NCI-H1092 treated with DMSO at 0.1 percent for 48 hours (cell line): ENCODE measurements at places on chromosomes 3 and 15.

- no peak for DNase-seq
Observed at GRCh38 chr15:57914350-57915055, 151.0 kb downstream of the ALDH1A2 start.

GRCh38 chr3:141578202-141578973, 91.6 kb downstream of the RASA2 start:
- no peak for DNase-seq

DNA sequence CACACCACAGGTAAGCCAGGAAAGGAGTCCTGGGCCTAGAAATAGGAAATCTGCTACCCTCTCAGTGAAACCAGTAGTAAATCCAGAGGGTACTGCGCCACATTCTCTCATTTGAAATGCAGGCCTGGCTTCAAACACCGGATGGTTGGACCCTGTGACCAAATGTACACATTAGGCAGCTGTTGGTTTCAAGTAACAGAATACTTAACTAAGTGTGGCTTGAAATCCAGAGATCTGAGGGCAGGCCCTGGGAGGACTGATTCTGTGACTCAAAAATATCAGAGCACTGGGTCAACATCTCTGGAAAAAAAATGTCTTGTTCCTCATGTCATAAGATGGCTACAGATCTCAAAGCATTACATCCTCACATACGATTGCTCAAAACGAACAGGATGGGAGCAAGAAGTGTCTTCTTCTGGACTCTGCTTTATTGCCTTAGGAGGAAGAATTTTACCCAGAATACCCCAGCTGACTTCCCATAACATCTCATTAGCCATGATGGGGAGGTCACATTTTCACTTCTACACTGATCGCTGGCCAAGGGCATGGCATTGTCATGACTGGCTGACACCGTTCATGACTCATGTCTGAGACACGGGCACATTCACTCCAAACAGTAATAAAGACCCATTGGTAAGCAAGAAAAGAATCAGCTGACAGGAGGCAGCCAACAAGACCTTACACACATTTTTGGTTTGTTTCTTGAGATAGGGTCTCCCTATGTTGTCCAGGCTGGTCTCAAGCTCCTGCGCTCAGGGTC, 166.0 kb downstream of the ARRDC4 start:
- no peak for DNase-seq

DNA sequence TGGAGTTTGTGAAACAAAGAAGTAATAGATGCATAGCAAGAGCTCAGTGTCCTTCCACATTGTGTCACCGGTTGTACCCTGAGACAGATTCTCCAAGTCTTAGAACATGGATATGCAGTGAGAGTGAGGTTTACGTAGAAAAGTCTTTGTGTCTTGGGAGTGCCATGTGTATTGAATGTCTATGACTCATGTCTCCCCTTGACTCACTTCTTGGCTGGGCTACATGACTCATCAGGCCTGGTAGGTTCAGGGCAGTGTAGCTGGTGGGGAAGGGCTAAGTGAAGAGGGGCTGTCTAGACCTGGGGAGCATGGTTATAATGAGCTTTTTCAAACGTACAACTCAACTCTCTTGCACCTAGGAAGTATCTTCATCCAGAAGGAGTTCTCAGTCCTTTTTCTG, 167.4 kb downstream of the GAP43 start:
- DNase-seq, result no peak

- no peak for DNase-seq
Observed at GRCh38 chr3:99659951-99660350, 21.6 kb downstream of the COL8A1 start.

GRCh38 chr3:29329986-29330890, 49.4 kb downstream of the RBMS3 start:
- DNase-seq, result no peak

DNA sequence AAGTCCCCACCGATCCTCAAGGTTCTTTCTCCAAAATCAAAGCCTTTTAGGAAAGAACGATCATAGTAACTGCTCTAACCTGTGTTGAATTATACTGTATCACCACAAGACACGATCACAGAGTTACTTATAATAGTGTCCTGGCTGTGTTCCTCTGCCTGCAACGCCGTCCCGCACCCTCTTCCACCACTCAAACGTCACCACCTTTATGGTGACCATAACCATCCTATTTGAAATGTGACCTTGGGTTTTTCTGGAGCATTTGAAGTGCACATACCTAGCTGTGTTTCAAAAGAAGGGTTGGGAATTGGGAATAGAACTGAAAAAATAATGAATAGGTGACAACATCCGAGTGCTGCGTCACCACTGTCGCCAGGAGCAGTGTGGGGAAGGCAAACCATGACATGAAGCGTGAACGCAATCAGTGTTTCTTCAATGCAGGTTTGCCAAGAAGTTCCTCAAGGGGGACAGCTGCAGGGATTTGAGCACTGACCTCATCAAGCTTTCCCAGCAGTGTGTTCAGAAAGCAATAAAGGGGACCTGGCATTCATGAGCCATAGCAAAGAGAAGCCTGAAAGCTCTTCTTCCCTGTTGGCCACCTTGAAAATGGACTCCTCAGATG, 769 bp upstream of the SELENOS start:
- no peak for DNase-seq
